Common myeloid progenitor, CD34-positive (primary cell): ENCODE measurements at places on chromosomes 12 and 14.

DNA sequence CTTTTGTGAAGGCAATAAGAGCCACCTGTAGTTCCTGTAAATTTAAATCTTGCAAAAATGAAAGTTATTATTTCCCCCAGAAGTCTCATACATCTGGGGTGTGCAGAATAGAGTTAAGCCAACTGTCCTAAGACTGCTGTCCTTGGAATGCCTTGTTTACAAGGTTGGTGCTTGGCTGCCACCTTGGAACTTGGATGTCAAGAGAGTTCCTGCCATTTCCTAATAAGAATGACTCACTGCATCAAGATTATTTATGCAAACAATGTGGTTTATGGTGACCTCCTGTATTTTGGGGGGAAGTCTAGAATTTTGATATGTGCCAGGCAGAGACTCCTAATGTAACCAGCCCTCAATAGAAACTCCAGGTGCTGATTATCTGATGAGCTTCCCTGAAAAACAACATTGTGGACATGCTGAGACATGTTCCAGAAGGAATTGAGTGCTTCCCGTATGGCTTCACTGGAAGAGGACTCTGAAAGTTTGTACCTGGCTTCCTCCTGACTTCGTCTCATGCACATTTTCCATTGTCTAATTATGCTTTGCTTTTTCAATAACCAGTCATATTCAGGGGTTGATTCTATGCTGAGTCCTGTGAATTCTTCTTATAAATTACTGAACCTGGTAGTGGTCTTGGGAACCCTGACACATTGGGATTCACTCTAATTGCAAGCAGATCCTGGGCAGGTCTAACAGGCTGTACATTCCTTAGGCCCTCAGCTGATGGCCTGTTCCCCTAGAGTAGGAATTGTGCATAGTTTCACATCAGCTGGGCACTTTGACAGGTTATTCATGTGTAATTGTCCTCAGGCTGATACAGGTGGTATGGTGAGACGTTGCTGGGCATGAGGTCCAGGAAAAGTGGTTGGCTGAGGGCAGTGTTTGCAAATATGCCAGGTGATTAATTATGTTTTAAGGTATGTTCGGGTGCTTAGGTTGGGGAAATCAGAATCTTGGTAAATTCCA is 1370.7 kb upstream of the TMEM132C start:
- DNase-seq = no peak

GRCh38 chr12:113857371-113857770 is 108.8 kb downstream of the RBM19 start:
- DNase-seq = no peak

DNA sequence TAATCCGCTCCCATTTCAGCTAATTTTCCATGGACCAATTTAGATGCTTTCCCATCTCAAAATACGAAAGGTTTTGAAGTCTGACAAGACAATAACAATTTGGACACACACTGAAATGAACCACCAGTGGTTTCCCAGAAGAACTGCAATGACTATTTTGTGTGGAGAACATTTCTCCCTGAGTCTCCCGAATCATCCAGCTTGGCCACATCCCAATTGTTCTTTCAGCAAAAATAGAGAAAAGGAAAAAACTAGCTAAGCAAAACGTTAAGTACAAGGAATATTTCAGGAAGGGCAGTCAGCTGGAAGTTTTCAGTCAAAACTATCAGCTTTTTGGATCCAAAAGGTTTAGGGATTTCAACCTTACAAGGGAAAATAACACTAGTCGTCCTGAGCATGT is 390.6 kb downstream of the KCNH5 start:
- no peak for DNase-seq

DNA sequence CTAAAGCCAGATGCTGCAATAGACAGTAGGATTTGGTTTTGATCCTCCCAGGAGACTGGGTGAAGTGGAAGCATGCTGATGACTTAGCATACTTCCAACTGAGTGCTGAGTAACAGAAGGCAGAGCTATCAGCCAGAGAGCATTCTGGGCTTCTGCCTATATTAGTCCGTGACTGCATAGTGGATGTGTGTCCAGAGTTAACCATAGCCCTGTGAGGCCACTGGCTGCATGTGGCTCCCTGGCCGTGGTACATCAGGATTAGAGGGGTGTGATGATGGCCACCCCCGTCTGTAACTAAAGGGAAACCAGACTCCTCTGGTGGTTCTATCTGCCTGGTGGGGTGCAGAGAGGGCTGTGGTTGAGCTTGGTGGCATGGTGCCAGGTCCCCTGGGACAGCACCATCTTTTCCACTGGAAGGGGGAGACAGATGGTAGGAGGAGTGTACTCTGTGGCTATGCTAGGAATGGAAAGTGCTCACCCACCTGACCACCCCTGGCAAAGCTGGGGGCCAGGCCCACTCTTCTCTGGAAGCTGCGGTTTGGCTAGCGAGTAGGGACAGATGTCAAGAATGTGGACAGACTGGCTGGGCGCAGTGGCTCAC is 27.4 kb downstream of the ABCD4 start:
- DNase-seq = peak; percentile 57

- DNase-seq = peak; percentile 79
These were observed 347.9 kb downstream of the BCAT1 start for GRCh38 chr12:24600996-24601395.

DNA sequence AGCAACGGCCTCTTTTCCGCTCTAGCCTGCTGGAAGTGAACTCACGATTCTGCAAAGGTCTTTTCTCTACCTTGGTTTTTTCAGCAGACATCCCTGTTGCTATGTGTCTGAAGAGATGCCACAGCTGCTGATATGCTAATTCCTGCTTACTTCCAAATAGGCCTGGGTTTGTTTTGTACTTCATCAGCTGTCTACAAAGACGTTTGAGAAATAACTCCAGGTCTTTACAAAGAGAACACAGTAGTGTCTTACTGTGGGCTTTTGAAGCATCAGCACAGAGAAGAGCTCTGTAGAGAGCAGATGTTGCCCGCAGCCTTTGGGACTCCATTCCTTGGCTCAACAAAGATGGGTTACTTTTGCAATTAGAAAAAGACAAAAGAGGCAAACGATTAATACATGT is 1366.5 kb downstream of the AACS start:
- no peak for DNase-seq

DNA sequence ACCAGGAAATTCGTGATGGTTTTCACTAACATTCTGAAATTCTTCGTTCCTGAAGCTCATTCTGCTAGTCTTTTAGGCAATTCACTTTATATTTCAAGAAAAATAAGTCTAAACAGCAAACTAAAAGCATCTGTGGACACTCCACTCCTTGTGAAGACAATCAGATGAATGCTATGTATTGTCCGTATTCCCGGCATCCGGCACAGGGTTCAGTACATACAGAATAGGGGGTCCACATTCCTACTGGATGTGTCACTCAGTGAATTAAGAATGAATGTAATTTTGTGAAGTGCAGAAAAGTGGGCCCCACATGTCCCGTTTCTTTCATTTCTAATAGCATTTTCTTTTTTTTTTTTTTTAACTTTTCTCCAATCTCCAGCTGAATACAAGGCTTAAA is 241.3 kb downstream of the GRIN2B start:
- no peak for DNase-seq
